HEK293T (cell line): ENCODE measurements at places on chromosomes 5 and 9.

- no peak for DNase-seq
Observed at GRCh38 chr5:181218795-181219124, 4.3 kb upstream of the TRIM41 start.

DNA sequence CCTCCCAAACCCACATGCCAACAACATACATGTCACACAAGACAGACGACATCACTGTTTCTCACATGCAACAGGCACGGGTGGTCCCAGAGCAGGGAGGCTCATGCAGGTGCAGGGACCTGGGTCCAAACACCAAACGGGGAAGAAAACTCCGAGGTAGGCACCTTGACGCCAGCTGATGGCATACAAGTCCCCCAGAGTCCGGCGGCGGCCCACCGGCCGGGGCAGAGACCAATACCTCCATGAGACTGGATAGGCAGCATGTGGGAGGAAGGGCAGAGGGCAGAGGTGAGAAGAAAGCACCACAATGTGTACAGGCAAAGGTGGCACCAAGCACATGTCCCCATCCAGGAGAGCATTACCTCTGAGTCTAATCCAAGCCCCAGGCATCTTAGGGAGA is 73.0 kb upstream of the UBTD2 start:
- no peak for DNase-seq

- no peak for DNase-seq
Observed at GRCh38 chr9:128371630-128372117, 500 bp downstream of the URM1 start.

DNA sequence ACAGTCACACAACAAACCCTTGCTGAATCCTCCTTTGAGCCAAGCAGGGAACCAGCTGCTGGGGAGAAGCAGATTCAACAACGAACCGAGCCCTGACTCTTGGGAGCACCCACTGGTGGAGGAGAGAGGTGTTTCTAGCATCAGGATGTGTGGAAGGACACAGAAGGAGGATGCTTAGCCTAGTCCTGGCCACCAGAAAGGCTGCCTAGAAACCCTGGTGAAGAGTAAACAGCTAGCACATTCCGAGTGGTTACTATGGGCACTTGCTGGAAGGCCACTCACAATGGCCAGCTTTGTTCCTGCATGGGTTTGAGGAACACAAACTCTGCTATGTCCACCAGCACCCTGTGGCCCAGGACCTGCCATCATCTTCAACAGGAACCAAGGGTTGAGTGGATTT is 1.8 kb downstream of the TIFAB start:
- no peak for DNase-seq

GRCh38 chr5:141757402-141757801 is 75.4 kb upstream of the ARAP3 start:
- DNase-seq = peak; percentile 50

- no peak for DNase-seq
Observed at GRCh38 chr5:156230887-156231286, 96.1 kb upstream of the SGCD start.

- no peak for DNase-seq
Observed at GRCh38 chr5:38790268-38790667, 55.5 kb upstream of the OSMR start.

- no peak for DNase-seq
Observed at GRCh38 chr5:135127439-135128240, 93.6 kb upstream of the PITX1 start.

GRCh38 chr9:133371261-133371711 is 4.6 kb downstream of the SURF4 start:
- DNase-seq = no peak

GRCh38 chr5:35902046-35902672 is 36.3 kb downstream of the CAPSL start:
- no peak for DNase-seq

GRCh38 chr5:120518581-120518980 is 54.5 kb downstream of the PRR16 start:
- no peak for DNase-seq

- DNase-seq = peak; percentile 15
Observed at GRCh38 chr5:59186623-59187022, 603.7 kb downstream of the RAB3C start.

DNA sequence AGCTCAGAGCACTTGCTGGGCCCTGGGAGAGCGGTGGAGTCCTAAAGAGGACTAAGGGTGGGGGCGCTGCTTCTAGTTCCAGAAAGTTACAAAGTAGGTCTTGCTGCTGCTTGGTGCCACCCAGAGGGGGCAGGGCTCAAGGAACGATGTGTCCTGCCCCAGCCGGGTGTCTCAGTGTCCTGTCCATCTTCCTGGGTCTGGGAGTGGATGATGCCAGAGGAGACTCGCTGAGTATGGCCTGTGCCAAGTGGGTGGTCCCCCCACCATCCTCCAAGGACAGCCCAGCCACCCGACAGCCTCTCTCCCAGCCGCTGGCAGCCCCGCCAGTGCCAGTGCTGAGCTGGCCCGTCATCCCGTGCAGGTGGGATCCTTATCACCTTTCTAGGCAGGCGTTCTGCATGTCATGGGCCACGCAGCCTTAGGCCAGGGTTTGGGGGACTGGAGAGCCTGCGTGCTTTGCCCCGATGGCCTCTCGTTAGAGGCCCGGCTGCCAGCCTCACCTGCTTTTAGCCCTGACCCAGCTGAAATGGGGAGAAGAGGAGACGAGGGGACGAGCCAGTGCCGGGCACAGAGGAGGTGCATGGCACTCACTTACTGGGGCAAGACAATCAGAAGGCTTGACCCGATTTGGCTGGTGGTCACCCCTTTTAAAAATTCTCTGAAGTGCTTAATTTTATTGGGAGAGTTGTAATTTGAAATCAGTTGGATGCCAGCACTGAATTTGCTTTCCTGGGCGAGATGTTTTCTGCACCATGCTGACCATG is 5.6 kb downstream of the WNK2 start:
- no peak for DNase-seq

DNA sequence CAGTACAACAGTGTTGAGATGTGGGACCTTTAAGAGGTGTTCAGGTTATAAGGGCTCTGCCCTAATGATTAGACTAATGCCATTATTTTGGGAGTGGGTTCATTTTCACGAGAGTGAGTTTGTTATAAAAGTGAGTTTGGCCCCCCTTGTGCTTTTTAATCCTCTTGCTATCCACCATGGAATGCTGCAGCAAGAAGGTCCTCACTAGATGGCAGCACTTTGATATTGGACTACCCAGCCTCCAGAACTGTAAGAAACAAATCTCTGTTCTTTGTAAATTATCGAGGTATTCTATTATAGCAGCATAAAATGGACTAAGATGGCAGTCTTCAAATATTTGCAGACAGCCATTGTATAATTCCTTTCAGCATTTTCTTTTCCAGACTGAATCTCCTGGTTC is 212.4 kb downstream of the LRRC70 start:
- DNase-seq = no peak

DNA sequence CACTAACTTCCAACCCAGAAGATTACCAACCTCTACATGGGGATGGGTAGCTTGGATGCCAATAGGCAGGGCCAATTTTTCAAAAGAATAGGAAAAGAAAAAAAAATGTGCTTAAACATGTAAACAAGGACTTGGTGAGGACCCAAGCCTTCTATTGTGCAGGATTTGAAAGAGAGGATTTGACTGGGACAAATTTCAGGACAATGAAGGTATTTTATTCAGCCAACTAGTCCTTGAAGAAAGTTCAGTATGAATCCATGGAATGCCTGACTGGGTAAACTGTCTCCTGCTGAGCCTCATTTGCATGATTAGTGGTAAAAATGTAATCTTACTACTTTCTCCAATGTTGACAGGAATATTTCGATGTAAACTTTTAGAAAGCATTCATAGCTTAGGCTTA is 192.5 kb upstream of the RORB start:
- no peak for DNase-seq

- DNase-seq = no peak
Observed at GRCh38 chr5:158368686-158369085, 509.7 kb upstream of the CLINT1 start.

- DNase-seq = no peak
Observed at GRCh38 chr5:166695326-166695725, 1596.1 kb upstream of the WWC1 start.

GRCh38 chr5:166093312-166093711 is 2198.1 kb upstream of the WWC1 start:
- DNase-seq = no peak

GRCh38 chr5:115196161-115196560 is 26.5 kb upstream of the TRIM36 start:
- no peak for DNase-seq

DNA sequence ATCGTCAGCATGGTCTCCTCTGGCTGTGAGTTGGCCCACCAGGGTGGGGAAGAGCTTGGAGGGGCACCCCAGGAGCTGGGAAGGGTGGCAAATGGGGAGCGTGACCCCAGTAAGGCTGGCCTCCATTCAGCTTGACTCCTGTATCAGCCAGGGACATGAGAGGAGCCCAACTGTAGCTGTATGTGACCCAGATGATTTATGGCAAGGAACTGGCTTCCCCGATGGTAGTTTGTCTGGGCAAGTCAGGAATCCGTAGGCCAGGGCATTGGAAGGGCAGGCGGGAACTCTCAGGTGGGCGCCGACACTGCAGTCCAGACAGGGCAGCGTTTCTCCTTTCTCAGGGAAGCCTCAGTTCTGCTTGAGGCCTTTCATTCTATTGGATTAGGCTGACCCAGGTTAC is 2.3 kb downstream of the SLC34A1 start:
- DNase-seq = no peak

- no peak for DNase-seq
Observed at GRCh38 chr5:74457876-74458275, 182.7 kb downstream of the ENC1 start.

- DNase-seq = no peak
Observed at GRCh38 chr9:4984171-4984620, 876 bp upstream of the JAK2 start.

- DNase-seq = no peak
Observed at GRCh38 chr5:67014957-67015400, 181.6 kb downstream of the CD180 start.

DNA sequence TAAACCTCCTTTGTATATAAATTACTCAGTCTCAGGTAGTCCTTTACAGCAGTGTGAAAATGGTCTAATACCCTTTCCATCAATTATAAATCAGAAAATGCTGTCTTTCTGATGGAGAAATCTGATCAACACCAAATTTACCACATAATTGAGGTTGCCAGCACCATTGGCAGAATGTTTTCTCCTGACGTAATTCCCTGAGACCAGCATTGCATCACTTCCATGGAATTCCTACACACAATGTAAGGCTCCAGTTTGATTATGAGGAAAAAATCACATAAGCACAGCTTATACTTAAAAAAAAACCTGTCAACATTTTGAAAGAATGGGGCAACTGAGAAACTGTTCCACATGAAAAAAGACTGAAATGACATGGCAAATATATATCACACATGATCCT is 618.7 kb upstream of the CDH6 start:
- no peak for DNase-seq

- no peak for DNase-seq
Observed at GRCh38 chr5:145471831-145472612, 363.1 kb downstream of the PRELID2 start.

DNA sequence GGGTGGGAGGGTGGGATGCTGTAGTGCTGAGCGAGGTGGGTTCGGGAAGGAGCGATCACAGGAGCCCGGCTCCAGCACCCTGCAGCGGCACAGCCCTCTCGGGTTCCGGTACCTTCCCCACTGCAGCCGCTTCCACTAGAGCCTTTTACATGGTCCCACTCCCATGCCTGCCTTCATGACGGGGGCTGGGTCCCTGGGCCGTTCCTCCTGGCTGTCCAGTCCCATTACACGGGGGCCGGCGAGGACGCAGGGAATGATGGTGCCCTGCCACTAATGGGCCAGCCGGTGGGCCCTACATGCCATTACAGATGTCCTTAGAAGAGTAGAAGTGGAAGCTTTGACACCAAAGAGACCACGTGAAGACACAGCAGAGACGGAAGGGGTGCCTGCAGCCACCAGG is 104.6 kb upstream of the PPP1R26 start:
- DNase-seq = no peak

DNA sequence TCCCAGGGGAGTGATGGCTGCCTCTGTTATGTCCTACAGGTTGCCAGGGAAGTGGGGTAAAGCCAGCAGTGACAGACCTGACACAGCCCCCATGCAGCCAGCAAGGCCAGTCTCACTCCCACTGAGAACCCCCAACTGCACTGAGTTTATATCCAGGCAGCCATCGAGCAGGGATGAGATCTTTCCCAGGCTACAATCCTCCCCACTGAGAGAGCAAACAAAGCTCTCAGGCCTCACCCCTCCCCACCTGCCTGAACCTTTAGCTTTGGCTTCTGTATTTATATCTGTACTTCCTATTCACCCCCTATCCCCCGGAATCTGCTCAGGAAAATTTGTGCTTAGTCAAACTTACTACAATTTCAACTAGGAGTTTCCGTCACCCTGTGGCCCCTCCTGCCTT is 284.1 kb downstream of the FAM170A start:
- DNase-seq = no peak

DNA sequence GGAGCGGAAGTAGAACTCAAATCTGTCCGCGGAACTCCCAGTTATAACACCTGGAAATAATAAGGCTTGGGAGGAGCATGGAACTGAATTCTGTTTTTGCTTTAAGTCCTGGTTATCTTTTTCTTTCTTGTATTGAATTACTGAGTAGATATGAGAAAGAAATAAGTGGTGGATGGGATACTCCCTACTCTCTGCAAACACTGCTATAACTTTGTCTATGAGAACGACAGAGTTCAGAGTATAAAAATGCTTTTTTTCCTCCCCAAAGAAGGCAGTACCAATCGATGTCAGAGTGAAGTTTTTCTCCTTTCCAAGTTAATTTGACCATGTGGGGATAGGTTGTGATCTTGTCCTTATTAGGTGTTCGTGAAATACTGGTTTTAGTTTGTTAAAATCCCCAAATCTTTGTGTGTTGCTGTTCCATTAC is 1.2 kb downstream of the RIC1 start:
- no peak for DNase-seq

DNA sequence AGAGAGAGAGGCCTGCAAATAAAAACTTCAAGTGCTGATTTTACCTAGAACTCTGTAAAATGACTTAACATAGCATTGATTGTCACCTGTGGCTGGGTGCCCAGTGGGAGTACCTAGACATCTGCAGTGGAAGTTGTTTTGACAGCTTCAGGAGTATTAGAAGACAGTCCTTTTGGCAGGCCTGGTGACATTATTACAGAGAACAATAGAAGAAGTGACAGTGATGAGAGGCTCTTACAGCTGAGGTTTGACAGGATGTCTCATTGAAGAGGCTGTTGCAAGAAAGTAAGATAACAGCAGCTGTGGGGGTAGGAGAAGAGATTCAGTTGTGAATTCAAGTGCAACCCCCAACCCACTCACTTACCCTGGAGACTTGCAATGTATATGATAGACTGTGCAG is 27.9 kb upstream of the MUSK start:
- no peak for DNase-seq

GRCh38 chr9:89419978-89420394 is 77.9 kb downstream of the SEMA4D start:
- no peak for DNase-seq

DNA sequence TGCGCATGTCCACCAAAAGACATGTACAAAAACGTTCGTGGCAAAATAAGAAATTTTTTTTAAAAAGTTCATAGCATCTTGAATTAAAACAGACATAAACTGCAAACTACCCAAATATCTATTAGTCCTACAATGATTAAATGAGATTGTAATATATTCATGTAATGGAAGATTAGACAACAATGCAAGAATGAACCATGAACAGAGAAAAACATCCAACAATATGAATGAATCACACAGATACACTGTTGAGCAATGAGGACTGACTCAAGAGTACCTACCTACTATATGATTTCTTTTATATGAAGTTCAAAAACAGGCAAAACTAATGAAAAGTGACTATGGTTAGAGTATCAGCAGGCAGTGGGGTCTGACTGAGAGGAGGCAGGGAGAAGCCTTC is 17.9 kb upstream of the CTNNAL1 start:
- no peak for DNase-seq

GRCh38 chr9:72749276-72749675 is 203.6 kb downstream of the ALDH1A1 start:
- no peak for DNase-seq
